CD8-positive, alpha-beta T cell (primary cell): ENCODE measurements at places on chromosomes 7 and 10.

GRCh38 chr7:158911145-158911544 lies 54.8 kb downstream of the DYNC2I1 start:
- DNase-seq, result no peak

GRCh38 chr7:89773611-89774010 lies 380.7 kb upstream of the STEAP1 start:
- DNase-seq, result no peak

DNA sequence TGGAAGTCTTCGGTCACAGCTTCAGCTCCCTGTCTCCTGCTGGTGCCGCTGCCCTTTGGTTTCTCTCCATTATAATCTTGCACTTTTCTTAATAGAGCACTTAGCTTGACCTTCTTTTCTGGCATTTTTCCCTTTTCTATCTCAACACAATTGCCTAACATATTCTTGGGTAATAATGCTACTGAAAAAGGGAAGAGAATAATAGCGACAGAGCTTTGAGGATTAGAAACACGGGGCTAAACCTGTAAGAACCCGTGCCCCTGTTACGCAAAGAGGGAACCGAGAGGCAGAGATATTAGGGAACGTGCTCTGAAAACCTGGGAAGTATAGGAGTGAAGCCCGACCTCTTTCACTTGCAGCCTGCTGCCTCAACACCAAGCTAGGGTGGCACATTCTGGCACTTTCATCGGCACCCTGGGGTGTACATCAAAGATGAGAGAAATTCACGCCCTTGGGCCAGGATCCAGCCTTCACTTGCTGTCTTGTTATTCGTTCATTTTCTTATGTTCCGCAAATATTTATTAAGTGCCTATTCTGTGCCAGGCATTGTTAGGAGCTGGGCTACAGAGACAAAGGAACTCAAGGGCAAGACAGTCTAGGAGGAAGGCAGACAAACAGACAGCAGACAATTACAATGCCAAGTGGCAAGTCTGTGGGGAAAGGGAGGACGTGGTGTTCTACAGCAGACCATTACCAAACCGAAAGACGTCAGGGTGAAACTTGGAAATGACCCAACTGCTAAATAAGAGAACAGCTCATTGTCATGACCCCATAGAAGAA lies 33.0 kb upstream of the GALNTL5 start:
- DNase-seq, result no peak

GRCh38 chr10:13317474-13317873 lies 17.6 kb upstream of the PHYH start:
- DNase-seq, result no peak

DNA sequence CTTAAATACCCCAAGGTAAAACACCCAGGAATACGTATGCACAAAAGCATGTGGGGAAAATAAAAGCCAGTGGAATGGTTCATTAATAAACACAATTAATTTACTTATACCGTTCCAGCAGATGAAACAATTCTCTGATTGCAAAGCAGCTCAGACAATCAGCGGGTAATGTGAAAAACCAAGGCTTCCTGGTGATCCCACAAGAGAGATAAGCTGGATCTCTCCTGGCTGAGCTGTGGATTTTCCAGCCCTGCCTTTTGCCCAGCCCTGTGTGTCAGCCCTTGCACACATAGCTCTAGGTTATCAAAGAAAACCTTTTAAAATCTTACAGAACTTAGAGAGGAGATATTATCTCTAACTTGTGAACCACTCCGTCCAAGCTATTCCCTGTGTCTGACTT lies 1010.7 kb upstream of the AUTS2 start:
- DNase-seq, result no peak
